SJSA1 (cell line): ENCODE measurements at places on chromosomes 16 and 17. TPM values are rescaled to one million over a fixed set of nuclear protein-coding genes. Genes with fewer than 3 reads are reported as not detected.

The CCL4L2 gene
- not detected in 2 replicates for total RNA-seq

The CD19 gene
- not detected in 2 replicates for total RNA-seq

The ADGRG3 gene
- not detected in 2 replicates for total RNA-seq

The UTS2R gene
- total RNA-seq, result 0.18 TPM in 1 of 2 replicates, not detected in the other

The FOXN1 gene
- total RNA-seq, result not detected in 2 replicates

The CCNF gene
- total RNA-seq, result 43.4 and 48.2 TPM in 2 replicates

The RNF222 gene
- total RNA-seq, result not detected in 2 replicates

The CCDC92B gene
- not detected in 2 replicates for total RNA-seq

The ANKRD40CL gene
- not detected in 2 replicates for total RNA-seq

The NAGS gene
- 2.8 and 3.3 TPM in 2 replicates for total RNA-seq

The PYDC1 gene
- total RNA-seq, result not detected in 2 replicates

The SLC4A1 gene
- total RNA-seq, result not detected in 2 replicates

DNA sequence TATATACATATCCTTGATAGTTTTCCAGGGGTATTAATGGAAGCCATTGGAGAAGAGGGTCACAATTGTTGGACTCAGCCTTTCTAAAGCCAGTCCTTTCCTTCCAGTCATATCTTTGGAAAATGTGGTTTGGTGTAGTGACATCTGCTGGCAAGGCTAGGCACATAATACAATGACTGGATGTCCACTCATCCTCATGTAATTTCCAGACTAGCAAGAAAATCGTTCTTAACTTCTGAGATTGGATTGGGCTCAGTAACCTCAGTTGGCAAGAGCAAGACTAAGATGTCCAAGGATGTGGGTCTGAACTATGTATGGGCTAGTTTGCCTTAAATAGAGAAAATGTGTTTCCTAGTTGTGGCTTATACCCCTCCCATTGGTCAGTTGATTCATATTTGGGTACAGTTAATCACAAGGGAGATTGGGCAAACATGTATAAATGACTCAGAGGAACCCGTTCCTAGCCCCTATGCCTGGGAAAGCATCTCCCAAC lies 8.7 kb upstream of the KAT7 start:
- DNase-seq, result no peak

DNA sequence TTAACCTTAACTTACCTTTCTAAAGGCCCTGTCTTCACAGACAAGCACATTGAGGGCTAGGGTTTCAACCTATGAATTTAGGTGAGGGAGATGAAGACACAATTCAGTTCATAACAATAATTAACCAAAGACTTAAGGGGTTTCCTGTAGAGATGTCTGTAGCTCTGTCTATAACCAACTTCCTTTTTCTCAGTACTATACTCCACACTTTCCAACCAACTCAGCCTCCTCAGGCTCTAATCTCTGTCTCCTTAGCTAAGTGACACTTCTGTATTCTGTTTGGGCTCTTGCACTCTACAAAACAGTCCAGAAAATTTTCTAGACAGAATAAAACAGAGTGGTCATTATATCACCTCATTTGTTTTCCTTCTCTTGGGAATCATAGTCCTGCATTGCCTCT lies 25.8 kb downstream of the CAPNS2 start:
- no peak for DNase-seq

- no peak for DNase-seq
Measured at GRCh38 chr17:12727881-12728280, 61.4 kb upstream of the ARHGAP44 start.

DNA sequence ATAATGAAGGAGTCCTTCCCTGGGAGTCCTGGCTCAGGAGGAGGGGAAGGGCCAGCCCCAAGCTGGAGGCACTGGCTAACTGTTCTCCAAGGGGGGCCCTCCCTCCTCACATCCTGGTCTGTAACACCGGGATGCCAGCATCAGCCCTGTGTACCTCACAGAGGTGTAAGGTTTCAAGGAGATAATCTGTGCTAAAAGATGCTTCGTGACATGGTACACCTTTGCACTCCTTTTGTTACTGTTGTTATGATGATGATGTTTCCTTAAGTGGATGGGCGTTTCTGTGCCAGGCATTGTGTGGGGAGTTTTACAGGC lies 236.7 kb upstream of the TNRC6C start:
- no peak for DNase-seq

GRCh38 chr17:57158795-57159194 lies 73.7 kb downstream of the AKAP1 start:
- no peak for DNase-seq

DNA sequence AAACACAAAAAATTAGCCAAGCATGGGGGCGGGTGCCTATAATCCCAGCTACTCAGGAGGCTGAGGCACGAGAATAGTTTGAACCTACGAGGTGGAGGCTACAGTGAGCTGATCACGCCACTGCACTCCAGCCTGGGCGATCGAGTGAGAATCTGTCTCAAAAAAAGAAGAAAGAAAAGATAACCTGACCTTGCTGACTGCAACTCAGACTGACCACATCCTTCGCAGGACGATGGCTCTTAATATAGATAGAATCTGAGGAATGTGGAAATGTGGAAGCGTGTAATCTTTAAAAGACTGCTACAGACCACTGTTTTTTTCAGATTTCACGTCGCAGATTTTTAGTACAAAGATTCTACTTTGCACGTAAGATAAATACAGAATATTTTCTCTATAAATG lies 37.8 kb downstream of the KLHDC4 start:
- DNase-seq, result no peak

GRCh38 chr17:42059815-42060214 lies 9.4 kb upstream of the C17orf113 start:
- no peak for DNase-seq

DNA sequence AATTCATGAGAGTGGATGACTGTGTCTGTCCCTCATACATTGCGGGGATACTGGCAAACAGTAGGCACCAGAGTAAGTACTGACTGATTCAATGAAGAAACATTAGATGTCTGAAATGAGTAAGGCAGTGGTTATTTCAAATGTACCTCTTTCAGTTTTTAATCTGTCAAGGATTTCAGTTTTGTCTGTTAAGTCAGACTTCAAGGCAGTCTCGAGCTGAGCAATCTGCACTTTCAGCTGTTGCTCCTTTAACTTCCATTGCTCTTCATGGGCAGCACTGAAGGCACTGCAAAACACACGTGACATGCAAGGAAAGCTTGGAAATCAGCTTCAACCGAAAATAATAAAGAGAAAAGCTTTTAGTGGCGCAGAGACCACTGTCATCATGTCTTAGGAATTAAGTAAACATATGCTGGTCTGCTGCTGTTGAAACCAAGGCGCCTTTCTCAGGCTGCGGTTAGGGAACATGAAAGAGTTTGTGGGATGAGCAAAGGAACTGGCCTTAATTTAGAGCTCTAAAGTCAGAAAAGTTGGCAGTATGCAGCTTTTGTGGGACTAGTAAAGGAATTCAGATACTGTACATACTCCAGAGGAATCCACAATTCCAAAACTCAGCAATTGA lies 38.8 kb downstream of the RPGRIP1L start:
- DNase-seq, result peak; percentile 92

DNA sequence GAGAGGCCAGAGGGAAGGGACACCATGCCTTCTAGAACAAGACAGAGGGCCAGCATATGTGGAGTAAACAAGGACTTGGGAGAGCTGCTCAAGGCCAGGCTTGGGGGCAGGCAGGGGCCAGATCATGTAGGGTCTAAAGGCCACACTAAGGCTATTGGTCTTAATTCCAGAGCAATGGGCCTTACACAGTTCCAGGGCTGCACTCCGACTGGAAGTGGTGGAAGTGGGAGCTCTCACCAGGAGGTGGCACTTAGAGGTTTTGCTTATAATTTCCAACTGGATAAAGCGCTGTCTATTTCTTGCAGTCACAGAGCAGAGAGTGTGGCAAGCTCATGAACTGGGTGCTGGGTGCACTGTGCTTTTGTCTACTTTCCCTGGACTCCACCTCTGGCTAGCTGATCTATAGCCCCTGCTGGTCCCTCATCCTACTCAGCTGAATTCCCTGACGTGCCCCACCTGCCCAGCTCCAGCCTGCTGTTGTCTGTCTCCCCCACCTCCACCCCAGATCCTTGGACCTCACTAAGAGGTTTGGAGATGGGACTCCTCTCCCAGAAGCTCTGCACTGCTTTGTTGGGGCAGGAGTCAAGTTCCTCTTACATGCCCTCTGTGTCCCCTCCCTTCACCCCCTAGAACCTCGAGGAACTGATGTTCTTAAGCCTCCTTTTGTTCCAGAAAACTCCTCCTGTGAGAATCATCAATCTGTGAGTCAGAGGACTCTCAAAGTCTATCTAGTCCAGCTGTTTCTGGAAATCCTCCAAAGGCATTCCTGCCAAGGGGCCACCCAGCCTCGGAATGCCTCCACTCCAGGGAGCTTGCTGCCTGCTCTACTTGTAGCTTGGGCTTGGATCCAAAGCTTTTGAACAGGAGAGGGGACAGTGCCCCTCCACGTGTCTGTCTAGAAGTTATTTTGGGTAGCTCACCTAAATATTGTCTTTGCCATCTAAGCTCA lies 48.1 kb upstream of the KSR1 start:
- peak; percentile 89 for DNase-seq

DNA sequence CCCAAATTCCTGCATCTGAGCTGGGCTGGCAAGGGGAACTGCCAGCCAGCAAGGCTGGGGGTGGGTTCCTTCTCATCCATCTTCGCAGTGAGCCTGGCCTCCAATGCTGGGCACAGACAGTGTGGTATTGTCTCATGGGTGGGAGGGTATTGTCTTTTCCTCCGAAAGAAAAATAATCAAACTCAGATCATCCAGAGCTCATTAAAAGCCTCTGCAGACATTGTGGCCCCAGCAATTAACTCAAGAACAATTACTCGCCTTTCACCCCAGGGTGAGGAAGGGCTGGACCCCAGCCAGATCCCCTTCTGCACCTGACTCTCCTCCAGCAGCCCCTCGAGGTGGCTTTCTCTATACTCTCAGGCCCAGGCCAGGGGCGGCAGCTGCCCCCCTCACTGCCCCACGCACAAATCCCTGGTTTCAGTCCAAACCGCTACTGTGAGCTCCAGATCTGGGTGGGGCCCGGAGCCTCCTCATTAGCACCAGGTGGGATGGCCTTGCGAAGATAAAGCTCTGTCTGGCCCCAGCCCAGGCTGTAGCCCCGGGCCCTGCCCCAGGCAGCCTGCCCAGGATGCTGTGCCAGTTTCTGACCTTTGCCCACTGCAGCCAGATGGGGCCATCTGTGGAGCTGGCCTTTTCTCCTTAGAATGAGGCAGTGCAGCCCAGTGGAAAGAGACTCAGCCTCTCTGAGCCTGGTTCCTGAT lies 2.3 kb upstream of the KRT15 start:
- DNase-seq, result peak; percentile 80

DNA sequence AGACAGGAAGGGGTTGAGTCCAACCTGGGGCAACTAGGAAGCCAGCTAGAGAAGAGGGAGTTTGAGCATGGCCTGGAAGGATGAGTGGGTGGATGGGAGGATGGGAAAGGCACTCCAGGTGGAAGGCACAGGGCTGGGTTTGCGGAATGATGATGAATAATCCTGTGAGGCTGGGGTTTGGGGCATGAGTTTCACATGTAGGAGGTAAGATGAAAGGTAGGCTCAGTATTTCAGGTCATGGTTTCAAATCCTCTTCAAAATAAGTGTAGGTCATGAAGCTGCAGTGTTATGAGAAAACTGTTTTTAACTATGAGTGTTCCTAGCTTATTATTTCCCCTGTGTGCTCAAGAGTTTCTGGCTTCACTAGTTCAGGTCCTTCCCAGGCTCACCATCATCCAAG lies 130.3 kb downstream of the SKAP1 start:
- DNase-seq, result no peak

- no peak for DNase-seq
Measured at GRCh38 chr16:83248735-83249463, 558.9 kb upstream of the HSBP1 start.

GRCh38 chr16:4179020-4179419 lies 62.8 kb upstream of the ADCY9 start:
- DNase-seq, result no peak

GRCh38 chr17:4939546-4939795 lies 375 bp downstream of the SLC25A11 start:
- DNase-seq, result no peak

DNA sequence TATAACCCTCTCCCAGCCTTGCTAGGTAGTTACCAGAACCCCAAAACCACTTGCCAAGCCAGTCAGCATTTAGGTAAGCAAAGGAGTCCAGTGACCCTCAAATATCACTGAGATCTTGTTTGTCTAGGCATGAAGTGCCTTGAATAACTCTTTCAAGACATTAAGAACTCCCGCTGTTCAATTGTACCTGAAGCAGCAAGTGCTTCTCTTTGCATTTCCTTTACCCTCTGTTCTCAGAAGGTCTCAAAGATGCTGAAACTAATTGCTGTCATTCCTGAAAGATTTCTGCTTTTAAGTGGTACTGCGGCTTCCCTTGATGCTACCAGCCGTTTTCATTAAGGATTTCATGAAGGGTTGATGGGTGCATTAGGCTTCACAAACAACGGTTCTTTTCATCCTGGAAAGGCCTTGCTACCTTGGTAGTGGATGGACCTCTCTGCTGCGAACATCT lies 142.7 kb downstream of the PITPNC1 start:
- DNase-seq, result no peak
